ENCODE measurements at places on chromosomes 13 and 19.

DNA sequence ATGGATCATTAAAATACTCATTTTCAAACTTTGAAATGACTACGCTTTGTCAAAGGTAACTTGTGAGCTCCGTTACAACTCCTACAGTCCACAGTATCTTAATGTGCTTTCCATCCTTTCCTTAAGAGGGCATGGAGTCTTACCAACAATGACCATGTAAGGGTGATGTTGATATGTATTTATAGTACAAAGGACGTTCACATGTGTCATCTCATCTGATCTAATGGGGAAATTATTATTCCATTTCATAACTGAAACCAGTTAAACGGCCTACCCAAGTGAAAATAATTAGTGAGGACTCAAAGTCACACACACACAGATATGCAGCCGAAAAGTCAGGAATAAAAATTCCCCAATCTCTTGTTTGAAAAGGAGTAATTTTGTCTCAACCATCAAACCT is 9.6 kb downstream of the USP12 start:
- ATAC-seq, result peak; percentile 94

DNA sequence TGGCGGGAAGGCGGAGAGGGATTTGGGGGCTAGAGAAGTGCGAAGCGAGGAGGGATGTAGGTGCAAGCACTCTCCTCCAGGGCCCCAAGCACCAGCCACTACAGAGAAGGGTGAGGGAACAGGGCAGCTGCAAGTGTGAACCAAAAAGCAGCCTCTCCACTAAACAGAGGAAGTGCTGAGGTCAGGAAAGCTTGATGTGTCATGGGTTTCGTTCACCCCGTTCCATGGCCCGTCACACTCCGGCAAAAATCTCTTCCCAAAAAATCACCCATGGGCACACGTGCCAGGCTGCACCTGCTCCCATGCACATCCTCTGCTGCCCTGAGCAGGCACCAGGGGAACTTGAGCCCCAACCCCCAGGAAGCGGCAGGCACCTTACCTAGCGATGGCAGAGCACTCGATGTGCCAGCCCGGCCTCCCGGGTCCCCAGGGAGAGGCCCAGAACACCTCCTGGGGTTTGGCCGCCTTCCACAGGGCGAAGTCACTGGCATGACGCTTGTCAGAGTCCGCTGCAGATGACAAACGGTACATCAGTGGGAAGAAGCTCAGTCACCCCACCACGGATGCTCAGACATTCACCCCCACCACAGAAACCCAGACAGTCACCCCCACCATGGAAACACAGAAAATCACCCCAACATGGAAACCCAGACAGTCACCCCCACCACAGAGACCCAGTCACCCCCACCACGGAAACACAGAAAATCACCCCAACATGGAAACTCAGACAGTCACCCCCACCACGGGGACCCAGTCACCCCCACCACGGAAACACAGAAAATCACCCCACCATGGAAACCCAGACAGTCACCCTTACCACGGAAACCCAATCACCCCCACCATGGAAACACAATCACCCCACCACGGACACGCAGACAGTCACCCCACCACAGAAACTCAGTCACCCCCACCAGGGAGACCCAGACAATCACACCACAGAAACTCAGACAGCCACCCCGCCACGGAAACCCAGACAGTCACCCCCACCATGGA is 29.0 kb downstream of the CARS2 start:
- peak; percentile 28 for ATAC-seq

GRCh38 chr13:91247768-91248167 is 99.7 kb upstream of the MIR17HG start:
- no peak for ATAC-seq

GRCh38 chr19:45793178-45793564 is 526 bp upstream of the DMWD start:
- ATAC-seq, result no peak

GRCh38 chr19:29866011-29866410 is 54.2 kb downstream of the CCNE1 start:
- no peak for ATAC-seq

GRCh38 chr19:10812902-10813404 is 23.1 kb downstream of the TMED1 start:
- ATAC-seq, result peak; percentile 57

DNA sequence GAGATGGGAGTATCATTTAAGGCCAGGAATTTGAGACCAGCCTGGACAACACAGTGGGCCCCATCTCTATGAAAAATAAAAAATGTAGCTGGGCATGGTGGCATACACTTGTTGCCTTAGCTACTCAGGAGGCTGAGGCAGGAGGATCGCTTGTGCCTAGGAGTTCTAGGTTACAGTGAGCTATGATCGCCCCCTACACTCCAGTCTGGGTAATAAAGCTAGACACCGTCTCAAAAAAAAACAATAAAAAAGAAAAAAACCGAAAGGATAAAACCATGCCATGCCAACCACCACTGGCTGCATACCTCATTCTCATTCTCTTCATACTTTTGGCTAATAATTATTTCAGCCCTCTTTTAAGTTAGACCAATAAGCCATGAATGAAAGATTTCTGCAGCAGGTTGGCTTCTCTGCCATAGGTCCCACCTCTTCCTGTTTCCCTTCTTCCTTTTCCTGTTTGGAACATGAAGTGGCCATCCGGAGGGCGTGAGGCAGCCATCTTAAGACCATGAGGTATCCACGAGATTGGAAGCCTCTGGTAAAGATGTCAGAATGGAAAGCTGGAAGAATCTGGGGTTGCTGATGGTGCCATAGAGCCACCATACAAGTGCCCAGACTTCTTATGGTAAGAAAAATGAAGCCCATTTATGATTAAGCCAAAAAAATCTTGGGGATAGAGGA is 171.3 kb downstream of the CACNA1A start:
- ATAC-seq, result no peak

GRCh38 chr19:55599468-55599841 is at the start of gene FIZ1:
TSS of gene FIZ1 (minus strand) at chr19:55599517. CDS start at chr19:55597865, 1,652 bp downstream.
- ATAC-seq, result peak; percentile 91

GRCh38 chr13:111467111-111467890 is 146.9 kb downstream of the TEX29 start:
- no peak for ATAC-seq
